Kasumi-1 (cell line): ENCODE measurements at places on chromosomes 12 and 14.

GRCh38 chr12:116459916-116460663 is 99.1 kb upstream of the MAP1LC3B2 start:
- DNase-seq = no peak

DNA sequence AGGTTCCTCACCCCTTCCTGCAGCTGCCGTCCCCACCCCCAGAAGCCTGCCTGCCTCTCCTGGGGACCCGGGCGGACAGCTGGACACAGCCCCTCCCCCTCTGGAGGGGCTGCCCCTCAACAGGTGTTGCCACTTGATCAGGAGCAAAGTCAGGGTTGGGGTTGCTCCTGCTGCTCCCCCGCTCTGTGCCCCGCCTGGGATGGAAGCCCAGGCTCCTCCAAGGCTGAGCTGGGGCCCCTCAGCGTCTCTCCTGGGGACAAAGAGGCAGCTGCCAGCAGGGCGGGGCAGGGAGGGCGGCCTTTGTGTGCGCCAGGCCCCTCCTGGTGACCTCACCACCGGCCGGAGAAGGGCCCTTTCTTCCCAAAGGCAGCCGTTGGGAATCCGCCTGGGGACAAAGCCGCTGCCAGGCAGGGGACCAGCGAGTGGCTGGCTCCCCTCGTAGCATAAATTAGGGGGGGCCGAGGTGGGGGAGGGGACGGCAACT is 13.7 kb downstream of the TRMT61A start:
- DNase-seq = no peak

DNA sequence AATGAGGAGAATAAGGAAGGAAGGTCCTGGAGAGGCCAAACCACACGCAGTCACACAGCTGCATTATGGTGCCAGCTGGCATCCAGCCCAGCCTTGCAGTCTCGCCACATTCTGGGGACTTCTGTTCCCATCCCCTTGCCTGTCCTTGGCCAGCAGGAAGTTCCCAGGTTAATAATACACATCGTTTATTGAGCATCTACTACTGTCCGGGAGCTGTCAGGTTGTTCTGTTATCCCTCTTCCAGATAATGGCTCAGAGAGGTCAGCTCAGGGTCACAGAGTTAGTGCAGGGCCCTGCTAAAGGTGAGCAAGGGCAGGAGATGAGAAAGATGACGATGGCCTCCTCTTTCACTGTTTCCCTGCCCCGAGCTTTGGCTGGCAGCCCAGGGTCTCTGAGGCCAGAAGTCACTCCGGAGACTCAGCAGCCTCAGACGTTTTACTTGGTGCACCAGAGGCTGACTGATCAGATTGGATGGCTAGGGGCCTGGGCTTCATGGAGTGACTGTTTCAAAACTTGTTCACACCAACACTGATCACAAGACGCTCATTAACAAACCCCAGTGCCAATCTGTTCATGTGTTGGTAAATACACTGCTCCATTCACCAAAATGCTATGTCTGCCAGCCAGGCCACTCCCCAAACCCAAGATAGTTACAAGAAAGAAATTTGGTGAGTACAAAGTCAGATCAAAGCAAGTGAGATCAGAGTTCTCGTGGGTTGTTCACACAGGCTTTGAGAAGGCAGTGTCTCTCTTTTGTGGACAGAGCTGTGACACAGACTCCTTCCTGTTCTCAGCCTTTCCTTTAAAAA is 79.2 kb downstream of the B4GALNT3 start:
- DNase-seq = peak; percentile 18

GRCh38 chr12:78759367-78759766 is 105.2 kb upstream of the SYT1 start:
- DNase-seq = no peak

DNA sequence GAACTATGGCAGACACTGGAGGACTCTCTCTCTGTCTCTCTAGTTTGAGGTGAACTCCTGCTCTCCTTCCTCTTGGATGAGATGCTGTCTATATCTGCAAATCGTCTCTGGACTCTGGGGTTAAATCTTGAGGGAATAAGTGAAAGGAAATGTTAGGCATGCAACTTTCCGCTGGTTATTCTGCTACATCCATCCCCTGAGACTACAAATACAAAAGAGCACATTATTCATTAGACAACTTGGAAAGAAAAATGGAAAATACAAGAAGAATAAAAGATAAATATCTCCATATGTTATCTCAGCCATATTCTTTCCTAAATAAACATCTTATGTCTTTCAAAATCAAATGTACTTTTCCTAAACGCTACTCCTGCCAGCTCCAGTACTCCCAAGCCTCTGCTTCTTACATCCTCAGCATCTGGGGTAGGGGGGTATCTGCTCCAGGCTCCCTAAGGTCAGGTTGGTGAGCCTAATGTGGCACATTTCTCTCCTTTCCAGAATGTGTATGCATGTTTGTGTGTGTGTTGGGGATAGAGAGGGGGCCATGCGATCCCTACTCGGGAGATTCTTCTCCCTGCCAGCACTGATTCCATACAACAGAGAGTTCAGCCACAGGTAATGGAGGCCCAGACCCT is 102.9 kb upstream of the FSCB start:
- DNase-seq = no peak

DNA sequence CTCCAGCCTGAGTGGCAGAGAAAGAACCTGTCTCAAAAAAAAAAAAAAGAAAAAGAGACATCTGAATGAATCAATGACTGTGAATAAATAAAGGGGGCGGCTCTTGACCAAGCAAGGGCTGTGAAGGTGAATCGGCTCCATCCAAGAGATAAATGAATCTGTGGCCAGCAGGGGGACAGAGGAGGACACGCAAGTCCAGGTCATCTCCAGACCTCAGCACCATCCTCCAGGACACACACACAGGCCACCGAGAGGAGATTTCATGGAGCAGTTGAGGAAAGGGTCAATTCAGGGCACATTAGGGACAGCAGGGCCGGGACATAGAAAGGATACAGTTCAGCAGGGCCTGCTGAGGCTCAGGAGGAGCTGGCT is 21.6 kb downstream of the TRPV4 start:
- DNase-seq = no peak

DNA sequence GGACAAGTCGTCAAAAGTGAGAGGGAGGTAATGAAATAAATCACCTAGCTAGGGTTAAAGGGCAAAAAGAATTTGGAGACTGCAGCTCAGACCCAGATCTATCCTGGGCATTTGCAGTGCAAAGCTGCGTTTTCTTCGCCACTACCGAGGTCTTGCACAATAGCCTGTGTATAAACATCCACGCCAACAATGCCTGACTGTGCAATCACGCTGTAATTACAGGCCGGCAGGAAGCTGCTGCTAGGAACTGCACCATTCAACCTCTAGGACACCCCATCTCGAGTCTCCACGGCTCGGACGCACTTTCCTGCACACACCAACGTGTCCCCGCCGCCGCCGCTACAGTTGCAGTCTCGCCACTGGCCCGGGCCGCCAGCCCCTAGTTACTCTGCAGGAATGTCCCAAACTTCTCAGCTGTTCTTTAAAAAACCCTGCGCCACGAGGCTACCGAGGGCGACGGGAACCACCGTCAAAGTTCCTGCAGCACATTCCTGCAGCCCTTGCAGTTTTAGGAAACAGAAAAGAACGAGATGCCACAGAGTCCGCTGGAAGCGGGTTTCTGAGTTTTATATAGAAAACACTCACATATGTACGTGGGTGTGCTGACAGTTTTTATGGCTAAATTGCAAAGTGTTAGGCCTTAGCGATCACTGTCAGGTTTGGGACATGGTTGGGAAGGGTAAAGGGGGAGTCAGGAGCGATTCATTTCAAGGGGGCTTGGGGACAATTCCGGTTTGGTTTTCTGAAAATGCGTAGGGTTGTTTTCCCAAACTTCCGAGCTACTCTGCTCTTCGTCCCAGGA is 65.6 kb upstream of the PTGR2 start:
- peak; percentile 74 for DNase-seq

- no peak for DNase-seq
These were observed 240.3 kb downstream of the EMP1 start for GRCh38 chr12:13436696-13437391.

DNA sequence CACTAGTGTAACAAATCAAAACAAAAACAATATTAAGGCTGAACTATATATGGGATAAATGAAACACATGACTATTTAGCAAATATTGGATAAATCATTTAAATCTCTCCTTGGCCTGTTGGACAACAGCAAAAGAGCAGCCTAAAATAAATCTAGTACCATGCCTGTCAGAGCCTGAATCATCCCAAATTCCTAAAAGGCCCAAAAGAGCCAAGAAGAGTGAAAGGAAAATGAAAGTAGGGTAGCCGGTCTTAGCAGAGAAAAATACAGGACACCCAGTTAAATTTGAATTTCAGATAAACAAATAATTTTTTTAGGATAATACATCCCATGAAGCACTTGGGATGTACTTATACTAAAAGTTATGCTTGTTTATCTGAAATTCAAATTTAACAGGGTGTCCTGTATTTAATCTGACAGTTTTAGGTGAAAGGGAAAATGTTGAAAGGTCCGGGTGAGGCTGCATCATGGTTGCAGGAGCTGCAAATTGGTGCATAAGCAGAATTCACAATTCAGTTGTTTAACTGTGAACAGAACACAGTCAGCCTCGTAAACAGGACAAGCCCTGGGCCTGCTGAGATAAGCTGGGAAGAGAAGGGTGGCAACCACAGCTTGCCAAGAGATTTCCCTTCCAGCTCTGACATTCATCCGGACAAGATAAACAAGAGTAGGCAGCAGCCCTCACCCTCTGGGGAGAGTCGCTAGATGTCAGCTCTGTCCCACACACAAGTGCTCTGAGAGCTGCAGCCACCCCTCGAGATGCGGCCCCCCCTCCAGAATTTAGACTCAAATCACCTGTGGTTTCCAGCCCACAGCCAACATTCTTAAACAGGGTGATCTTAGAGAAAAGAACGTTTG is 30.3 kb downstream of the DMAC2L start:
- peak; percentile 62 for DNase-seq

GRCh38 chr12:124370851-124371250 is 76.0 kb downstream of the RFLNA start:
- no peak for DNase-seq

DNA sequence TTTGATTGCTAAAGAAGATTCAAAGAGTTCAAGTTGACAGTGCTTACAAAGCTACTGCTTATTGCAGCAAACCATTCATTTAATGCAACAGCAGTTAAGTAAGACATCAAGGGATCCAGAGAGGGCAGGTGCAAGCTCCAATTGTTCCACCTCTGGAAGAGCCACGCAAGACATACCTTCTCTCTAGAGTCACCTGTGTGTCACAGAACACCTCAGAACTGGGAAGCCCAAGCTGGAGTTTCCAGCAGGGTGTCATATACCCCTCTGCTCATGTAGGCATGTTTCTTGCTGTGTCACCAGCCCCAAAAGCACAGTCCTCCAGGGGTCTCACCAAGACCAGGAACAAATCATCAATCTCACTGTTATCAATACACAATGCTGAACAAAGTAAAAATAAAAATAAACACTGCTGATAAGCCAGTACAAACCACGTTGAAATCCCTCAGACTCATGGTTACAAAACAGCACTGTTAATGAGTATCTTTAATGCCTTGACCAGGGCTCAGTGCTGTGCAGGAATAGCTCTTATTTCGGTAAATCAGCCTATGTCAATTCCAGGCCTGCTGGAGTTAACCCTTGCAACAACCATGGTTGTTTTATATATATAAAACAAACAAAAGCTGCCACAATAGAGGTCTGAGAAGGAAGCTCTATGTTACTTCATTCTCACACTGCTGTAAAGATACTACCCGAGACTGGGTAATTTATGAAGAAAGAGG is 37.4 kb upstream of the BATF start:
- no peak for DNase-seq

DNA sequence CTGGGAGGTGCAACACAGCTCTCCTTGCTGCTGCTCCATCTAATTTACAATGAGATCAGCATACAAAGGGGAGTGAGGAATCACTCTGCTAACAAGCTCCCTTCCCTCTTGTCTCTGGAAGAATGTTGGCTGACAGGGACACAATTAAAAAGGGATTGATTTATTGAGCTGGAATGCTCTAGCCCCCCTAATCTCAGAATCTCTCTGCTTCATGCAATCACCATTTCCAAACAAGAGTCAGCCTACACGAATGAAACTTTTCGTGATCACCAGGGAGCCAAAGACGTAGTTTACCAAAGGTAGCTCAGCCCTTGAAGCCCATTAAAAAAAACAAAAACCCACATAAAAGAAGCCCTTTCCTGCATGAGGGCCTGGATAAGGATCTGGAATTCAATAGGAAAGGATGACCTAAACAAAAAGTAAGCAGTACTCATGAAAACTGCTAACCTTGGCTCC is 223.8 kb downstream of the C12orf75 start:
- no peak for DNase-seq

DNA sequence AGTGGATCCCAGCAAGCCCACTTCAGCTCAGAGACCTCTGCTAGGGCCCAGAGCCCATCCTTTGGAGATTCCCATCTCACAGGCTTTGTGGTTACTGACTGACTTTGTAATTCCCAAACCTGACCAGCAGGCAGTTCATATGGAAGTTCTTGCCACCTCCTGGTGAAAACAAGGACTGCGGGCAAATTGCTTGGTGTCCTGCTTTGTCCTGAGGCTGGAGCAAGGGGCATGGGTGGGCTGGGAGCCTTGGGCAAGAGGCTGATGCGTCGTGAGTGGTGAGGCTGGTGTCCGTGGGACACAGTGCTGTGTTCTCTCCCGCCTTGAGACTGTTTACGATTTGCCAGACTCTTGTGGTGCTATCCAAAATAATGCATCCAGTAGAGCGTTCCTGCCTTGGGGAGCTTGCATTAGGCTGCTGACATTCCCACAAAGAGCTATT is 91.0 kb downstream of the LRRC74A start:
- peak; percentile 32 for DNase-seq

DNA sequence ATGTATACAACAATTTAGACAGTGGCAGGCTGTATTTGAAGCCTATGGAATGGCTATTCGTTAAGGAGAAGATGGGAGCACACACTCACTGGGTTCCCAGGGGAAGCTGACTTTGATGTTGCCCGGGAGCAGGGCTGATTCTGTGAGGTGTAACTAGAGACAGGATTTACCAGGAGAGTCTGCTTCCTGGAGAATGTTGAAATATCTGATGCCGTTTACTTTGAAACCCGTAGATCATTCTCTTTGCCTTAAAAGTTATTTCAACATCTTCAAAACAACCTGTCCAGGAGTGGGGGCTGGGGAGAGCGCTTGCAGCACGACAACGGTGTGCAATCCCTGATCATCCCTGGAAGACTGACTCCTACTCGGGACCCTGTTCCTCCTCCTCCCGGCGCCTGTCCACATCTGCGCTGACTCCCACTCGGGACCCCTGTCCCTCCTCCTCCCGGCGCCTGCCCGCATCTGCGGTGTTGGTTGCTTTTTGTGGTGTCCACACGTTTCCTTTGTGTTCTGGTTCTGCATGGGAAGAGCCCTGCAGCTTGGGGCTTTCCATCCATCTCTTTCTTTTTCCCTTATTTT is 72.6 kb downstream of the AACS start:
- DNase-seq = no peak
